ENCODE measurements at places on chromosomes 4 and X.
A peak's percentile ranks its signal among the peaks of the same experiment; 100 is the strongest.

- no peak for DNase-seq
These were observed 174.0 kb upstream of the TLL1 start for GRCh38 chr4:165699055-165699454.

DNA sequence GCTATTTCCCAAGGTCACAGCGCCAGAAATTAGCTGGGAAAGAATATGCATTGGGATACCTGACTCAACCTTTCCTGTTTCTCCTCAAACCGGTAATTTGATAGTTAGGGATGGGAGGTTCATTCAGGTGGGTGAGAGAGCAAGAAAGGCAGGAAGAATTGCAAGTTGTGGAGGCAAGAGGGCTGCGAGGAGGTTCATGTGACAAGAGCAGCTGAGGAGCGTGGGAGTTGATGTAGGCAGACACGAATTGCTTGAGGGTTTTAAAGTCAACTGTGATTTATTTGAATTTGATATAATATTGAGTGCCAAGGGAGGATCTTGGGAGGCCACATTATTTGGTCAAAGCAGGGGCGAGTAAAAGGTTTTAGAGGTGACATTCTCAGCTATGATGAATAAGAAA is 329.0 kb downstream of the STIM2 start:
- no peak for DNase-seq

DNA sequence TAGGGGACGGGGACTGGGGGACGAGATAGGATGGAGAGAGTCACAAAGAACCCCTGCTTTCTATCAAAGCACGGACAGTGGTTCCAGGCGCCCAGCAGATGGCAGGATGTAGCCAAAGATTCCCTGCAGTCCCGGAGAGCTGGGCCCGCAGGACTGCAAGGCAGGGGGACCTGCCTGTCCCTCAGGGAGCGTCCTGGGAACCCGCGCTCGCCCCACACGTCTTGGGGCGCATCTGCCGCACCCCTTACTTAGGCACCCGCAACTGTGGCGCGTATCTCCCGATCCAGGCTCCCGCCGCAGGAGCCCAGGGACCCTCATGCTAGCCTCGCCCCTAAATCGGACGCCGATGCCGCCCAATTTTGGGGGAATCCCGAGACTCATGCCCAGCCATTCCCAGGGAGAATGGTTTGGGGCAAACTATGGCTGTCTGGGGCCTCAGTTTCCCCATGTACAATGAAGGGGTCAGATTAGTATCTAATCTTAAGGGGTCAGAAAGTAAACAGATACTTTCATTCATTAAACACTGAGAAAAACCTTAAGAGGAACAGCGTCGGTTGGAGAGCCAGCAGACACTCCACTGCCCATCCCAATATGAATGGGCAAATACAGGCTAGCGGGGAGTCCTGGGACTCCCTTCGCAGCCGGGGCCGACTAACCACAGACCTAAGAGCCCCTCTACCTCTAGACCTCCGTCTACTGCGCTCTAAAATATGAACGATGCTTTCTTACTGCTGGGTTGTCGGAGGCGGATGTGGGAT is 581 bp upstream of the STK32B start:
- peak; percentile 81 for DNase-seq

DNA sequence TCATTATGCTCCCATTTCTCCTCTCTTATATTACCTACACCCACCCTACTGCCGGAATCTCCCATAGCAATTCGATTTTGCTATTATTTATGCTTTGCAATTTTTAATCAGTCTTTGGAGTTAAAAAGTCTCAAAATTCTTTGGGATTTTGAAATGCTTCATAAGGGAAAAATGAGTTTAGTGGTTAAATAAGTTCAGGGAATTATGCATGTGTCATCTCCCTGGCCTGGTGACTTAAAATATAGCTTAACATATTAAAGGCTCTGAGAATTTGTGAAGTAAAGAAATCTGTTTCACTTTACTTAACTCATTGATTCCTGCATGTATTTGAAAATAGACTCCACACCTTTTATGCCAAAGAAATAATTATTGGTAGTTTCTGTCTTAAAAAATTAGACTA is 185.1 kb upstream of the DIPK2B start:
- no peak for DNase-seq

- DNase-seq: peak; percentile 6
These were observed 152.4 kb upstream of the SPIN4 start for GRCh38 chrX:63503541-63503940.

GRCh38 chrX:87664381-87664780 is 146.8 kb downstream of the KLHL4 start:
- DNase-seq: peak; percentile 1

GRCh38 chr4:11471618-11472017 is 42.9 kb upstream of the HS3ST1 start:
- DNase-seq: no peak

DNA sequence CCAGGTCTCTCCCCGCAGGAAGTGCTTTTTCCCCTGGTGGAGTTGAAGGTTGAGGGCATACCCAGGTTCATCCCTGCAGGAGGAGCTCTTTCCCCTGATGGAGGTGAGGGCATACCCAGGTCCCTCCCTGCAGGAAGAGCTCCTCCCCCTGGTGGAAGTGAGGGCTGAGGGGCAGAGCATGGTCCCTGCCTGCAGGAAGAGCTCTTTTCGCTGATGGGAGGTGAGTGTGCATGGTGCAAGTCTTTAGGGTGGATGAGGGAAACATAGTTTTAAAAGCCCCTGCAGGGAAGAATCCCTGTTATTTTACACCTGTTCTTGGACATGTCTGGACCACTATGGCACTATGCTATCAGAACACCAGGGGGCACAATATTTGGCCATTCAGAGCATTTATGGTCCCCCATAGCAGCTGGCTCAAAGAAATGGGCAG is 43.7 kb upstream of the PUDP start:
- DNase-seq: no peak

GRCh38 chr4:153521478-153521877 is 55.3 kb downstream of the TMEM131L start:
- no peak for DNase-seq

DNA sequence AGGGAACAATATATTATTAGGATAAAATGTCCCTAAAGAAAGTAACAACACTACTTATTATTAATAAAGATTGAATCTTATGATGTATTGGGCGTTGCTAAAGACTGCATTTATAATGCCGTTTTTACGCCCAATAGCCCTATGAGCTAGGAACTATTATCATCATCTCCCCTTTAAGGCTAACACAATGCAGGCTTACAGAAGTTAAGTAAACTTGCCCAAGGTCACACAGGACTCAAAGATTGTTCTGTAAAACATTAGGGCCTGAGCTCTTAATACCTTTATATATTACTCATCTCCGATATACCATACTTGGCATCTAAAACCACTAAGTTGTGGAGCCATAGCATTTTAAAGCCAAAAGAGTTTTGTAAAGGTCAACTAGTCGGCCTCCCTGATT is 149.5 kb downstream of the FAM13A start:
- DNase-seq: no peak

- DNase-seq: no peak
These were observed 108.2 kb upstream of the GPC4 start for GRCh38 chrX:133523526-133523925.

DNA sequence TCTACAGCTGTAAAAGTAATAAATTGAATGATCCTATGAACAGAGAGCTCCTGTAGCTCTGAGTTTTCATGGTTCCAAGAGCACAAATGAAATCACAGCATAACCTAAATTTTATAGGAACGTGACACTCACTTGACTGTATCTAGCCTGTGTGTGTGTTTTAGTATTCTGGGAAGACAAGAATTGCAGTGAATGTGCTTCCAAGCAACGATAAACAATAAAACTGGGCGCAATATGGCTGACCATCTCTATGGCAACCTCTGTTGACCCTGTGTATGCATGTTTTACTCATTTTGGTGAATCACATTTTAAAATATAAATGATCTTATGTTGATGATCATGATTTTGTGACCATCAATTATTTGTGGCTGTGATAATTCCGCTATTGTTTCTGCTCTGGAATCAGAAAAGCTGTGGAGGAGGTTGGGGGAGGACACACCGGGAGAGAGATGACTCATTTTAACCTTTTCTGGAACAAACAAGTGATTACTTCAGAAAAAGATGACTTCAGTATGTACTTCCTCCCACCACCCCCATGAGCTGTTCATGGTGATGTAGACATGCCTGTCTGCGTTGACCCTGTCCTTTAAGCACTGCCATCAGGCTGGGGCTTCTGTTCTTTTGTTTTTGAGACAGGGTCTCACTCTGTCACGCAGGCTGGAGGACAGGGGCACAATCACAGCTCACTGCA is 31.8 kb downstream of the USP11 start:
- DNase-seq: no peak

DNA sequence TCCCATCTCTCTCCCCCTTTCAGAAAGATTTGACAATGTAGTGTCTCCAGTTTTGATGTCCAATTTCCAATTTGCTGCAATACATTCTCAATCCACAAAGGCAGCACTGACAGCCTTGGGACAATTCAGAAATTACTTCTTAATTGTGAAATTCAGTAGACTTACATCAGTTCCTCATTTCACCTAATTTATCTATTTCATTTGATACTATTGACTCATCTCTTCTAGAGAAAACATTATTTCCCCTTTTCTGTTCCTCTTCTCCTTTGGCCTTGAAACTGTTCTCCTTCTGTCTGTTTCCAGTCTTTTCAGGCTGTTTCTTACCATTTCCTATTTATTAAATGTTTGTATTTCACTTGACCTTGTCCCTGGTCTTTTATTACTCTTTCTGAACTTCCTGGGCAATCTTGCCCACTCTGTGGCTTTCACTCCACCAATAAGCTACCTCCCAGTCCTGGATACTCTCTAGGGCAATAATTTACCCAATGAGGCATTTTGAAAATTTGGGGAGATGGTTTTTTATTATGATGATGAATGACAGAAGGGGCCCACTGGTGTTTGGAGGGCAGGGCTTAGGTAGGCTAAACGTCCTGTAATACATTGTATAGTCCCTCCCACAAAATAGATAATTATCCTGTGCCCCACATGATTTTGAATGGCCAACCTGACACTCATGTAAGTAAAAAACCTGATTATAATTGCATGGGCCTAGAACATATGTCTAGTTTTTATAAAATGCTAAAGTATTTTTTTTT is 498.0 kb upstream of the BOD1L1 start:
- DNase-seq: no peak

DNA sequence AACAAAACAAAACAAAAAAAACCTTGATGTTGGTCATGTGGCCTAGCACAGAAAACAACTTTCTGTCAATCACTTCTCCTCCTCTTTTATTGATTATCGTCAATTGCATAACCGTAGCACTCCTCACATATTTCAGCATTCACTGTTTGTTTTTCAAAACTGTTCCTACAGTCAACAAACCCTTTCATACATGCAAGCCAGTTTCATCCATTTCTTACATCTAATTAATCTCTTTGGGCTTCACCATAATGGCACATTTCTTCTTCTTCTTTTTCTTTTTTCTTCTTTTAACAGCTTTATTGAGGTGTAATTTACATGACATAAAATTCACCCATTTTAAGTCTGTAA is 246.9 kb downstream of the PTTG2 start:
- DNase-seq: no peak

DNA sequence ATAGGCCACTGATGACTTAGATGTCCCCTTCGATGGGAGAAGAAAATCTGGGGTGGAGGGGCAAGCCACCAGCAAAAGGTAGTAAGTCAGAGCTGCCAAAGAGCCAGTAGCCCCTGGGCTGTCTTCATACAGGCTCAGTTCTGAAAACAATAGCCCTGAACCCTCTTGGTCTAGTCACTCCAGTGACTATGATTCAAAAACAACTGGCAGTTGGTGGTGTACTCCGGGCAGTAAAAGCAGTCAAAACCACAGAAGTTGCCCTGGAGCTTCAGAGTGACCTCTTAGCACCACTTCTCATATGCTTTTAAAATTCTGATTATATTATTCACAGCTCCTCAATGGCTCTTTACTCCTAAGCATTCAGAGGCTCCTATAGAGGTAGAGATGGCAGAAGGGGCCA is 164.3 kb upstream of the MAMLD1 start:
- DNase-seq: no peak

DNA sequence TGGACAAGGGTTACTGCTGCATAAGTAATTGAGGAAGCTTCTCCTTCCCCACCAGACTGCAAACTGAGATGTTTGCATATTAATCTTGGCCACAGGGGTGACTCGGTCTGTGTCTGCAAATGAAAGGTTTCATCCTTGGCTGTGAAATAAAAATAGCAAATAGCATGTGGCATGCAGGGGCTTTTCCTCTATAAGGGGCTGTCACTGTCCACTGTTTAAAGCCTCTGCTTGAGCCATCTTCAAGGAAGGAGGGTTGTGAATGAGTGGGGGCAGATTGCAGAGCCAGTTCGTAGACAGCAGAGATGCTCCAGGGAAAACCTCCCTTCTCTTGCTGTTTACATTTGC is 33.3 kb downstream of the TMSB4X start:
- DNase-seq: no peak

DNA sequence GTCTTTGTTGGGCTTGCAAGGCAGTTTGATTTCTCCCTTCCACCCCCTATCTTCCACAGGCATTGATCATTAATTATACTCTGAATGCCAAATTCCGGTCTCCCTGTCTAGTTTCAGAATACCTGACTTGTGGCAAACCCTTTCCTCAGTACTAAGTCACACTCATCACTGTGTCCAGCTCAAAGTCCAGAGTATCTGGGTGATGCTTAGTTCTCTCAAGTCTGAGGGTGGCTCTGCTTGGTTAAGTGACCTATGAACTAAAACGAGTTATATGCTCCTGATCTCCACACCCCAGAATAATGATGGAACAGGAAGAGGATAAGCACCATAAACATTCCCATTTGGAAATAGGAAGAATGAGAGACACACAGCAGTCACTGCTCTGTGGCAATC is 6.5 kb downstream of the SMIM9 start:
- no peak for DNase-seq

DNA sequence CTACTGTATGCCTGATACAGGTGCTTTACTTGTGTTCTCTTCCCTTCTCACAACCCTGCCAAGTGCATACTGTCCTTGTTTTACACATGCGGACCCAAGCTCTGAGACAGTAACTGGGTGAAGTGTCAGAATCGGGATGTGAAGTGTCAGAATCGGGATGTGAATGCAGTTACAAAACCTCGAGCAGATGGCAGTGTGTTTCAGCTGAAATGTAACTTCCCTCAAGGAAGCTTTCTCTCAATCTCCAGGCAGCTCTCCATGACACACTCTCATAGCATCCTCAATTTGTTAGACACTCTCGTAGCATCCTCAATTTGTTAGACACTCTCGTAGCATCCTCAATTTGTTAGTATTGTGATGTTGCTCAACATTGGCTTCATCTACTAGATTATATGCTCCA is 1.1 kb upstream of the HPSE start:
- peak; percentile 12 for DNase-seq

DNA sequence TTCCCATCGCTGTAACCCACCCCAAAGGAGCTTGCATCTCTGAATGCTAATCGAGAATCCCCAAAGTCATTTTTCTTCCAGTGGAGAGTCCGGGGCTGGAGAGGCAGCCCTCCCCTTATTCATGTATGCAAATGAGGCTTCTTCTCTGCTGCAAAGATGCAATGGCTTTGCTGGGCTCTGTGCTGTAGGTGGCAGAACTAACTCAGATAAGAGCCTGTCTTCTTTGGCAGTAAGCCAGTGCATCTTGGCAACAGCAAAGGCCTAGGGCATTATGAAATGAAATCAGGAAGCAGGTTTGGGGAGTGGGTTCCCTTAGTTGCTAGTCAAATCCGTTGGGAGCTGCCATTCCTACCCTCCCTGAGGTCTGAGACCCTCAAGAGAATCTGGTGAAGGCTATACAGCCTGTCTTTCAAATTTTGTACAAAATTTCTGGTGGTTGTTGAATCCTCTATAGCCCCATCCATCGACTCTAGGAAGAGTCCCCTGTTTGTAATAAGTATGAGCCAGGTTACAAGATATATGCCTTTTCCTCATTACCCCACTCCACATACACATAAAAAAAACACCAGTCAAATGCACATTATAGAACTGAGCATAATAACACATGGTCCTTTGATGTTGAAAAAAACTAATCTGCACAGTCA is 290.6 kb upstream of the TAPT1 start:
- DNase-seq: peak; percentile 46

- DNase-seq: no peak
These were observed 98.8 kb upstream of the STOX2 start for GRCh38 chr4:183806341-183806740.

All from retina (tissue), 1 donor.